ENCODE measurements at places on chromosomes 2 and 18.

GRCh38 chr2:219169930-219170654 is at the start of gene SLC23A3:
Gene SLC23A3 (minus strand): TSS chr2:219170029. CDS start chr2:219169984, 45 bp downstream.
- no peak for DNase-seq

DNA sequence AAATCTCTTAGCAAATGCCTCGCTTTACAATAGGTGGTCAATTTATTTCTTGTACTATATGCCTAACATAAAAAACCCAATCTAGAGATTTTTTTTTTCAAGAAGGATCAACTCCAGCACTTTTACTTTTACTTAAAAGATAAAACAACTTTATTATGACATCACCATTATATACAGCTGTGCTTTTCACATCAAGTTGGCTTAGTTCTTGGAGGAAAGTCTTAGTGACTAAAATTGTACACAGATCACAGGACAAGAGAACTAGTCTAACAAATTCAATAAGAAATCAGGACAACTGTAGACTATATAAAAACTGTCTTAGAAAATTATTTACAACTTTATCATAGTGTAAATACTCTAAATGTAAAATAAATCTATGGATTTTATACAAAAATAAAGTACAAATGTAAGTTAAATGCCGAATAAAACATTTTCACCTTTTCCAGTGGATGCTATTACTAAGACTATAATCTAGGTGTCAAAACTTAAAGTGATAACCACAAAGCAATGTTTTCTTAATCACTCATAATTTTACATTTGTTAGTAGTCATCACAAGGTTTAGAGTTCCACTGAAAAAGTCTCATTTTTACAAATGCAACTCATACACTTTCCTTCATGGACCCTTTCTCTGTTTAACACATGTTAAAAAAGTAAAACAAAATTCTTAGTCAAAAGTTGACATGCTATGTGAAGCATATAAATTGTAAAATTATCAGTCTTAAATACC is 5.4 kb upstream of the CD302 start:
- no peak for DNase-seq

- no peak for DNase-seq
Measured at GRCh38 chr18:48060346-48060745, 129.9 kb upstream of the SMAD2 start.

GRCh38 chr2:60104514-60105505 is 448.6 kb downstream of the BCL11A start:
- no peak for DNase-seq

- DNase-seq: no peak
Measured at GRCh38 chr2:230873661-230874401, 9.1 kb downstream of the ITM2C start.

DNA sequence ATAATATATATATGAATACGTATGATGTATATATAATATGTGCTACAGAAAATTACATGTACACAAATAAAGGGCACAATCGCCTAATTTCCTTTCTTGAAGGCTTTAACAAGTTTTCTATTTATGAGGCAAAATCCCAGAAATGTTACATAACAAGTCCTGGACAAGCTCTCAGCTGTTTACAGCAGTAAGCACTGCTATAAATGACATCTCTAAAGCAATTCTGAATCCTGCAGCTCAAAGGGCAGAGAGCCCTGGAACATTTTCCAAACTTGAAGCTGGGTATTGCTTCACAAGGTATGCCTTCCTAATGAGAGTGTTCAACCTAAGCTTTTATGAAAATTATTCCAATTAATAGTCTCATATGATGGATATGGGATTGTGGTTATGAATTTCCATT is 222.3 kb upstream of the GCFC2 start:
- DNase-seq: no peak

DNA sequence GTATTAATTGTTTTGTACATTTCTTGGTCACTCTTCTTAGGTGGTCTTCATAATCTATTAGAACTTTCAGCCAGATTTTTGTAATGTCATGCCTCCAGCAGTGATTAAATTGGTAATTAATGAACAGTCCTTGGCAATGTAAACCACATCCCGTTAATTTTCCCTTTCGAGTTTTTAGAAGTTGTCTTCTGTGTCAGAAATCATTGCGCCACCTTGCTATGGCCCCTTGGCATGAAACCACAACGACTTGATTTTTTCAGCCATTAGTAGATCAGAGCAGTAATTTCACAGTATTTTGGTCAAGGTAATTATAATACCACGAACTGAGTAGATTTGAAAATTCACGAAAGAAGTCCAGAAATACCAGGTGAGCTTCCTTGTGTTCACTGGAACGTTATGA is 86.0 kb upstream of the OTX1 start:
- DNase-seq: no peak

GRCh38 chr18:6222271-6222670 is 192.4 kb downstream of the L3MBTL4 start:
- no peak for DNase-seq

- DNase-seq: no peak
Measured at GRCh38 chr18:7600528-7601245, 33.6 kb downstream of the PTPRM start.

GRCh38 chr2:218885981-218886947 is 5.6 kb downstream of the WNT10A start:
- no peak for DNase-seq

GRCh38 chr2:186590759-186591505 is 1.1 kb downstream of the ITGAV start:
- DNase-seq: no peak

- no peak for DNase-seq
Measured at GRCh38 chr2:185384822-185385560, 353.6 kb upstream of the FSIP2 start.

DNA sequence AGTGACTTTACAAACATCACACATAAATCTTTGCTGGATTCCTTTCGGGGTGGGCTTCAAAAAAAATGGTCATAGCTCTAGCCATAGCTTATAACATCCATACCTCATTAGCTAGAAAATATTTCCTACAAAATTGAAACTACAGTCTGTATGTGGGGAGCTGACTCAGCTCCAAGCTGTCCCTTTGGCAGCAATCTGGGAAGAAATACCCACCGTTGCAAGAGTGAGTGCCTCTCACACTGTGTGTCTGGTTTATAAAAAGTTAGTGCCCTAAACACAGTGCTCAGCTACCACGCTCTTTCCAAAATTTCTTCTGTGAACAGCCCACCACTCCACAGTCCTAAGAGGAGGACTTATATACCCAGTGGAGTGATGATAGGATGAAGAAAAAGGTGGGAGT is 170.1 kb downstream of the RBM43 start:
- DNase-seq: no peak

GRCh38 chr2:26721115-26722032 is 28.9 kb downstream of the KCNK3 start:
- no peak for DNase-seq

- DNase-seq: no peak
Measured at GRCh38 chr2:113879457-113879856, 10.4 kb upstream of the ACTR3 start.

DNA sequence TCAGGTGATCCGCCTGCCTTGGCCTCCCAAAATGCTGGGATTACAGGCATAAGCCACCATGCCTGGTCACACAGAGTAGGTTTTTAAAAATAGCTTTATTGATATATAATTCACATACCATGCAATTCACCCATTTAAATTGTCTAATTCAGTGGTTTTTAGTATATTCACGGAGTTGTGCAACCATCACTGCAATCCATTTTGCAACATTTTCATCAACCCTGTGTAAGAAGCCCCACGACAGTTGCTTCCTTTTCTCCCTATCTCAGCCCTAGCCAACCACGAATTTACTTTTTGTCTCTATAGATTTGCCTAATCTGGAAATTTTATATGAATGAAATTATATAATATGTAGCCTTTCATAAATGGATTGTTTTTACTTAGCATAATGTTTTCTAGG is 266.4 kb downstream of the NAPG start:
- no peak for DNase-seq

- no peak for DNase-seq
Measured at GRCh38 chr2:238820916-238821315, 27.0 kb upstream of the TWIST2 start.

- DNase-seq: no peak
Measured at GRCh38 chr2:240686460-240686859, 3.8 kb upstream of the AQP12B start.

- peak; percentile 47 for DNase-seq
Measured at GRCh38 chr18:13823707-13824395, at the start of gene MC5R. Gene MC5R (plus strand): TSS chr18:13824149. CDS start chr18:13825766, 1,617 bp downstream.

DNA sequence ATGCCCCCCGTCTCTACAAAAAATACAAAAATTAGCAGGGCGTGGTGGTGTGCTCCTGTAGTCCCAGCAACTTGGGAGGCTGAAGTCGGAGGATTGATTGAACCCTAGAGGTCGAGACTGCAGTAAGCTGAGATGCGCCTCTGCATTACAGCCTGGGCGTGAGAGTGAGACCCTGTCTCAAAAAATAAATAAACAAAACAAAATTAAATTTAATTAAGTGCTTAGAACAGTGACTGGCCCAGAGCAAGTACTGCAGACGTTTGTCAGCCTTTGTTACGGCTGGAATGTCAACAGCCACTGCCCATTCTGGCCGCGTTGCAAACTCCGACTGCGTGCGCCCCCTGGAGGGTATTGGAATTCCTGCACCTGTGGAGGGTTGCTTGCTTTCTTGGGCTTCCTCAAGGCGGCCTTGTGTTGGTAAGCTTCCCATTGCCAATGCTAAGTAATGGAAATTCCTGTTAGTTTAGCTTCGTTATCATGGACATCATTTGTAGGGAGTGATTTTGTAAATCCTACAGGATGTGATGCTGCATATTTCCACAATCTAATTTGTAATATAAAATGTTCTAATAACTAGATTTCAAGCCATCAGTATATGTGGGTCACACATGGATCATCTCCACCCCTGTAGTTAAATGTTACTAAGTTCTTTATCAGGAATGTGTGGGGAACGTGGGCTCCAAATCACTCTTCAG is 15.9 kb upstream of the ATP6V1B1 start:
- DNase-seq: peak; percentile 50

GRCh38 chr2:240162939-240163714 is 22.7 kb upstream of the OTOS start:
- DNase-seq: no peak

DNA sequence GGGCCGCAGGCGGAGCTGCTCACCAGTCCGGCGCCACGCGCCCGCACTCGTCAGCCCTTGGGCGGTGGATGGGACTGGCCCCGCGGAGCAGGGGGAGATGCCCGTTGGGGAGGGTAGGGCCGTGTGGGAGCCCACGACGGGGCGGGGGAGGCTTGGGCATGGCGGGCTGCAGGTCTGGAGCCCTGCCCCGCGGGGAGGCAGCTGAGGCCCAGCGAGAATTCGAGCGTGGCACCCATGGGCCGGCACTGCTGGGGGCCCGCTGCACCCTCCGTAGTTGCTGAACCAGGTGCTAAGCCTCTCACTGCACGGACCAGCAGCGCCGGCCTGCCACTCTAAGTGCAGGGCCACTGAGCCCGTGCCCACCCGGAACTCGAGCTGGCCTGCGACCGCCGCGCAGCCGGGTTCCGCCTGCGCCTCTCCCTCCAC is 182.4 kb upstream of the ERBB4 start:
- DNase-seq: no peak

DNA sequence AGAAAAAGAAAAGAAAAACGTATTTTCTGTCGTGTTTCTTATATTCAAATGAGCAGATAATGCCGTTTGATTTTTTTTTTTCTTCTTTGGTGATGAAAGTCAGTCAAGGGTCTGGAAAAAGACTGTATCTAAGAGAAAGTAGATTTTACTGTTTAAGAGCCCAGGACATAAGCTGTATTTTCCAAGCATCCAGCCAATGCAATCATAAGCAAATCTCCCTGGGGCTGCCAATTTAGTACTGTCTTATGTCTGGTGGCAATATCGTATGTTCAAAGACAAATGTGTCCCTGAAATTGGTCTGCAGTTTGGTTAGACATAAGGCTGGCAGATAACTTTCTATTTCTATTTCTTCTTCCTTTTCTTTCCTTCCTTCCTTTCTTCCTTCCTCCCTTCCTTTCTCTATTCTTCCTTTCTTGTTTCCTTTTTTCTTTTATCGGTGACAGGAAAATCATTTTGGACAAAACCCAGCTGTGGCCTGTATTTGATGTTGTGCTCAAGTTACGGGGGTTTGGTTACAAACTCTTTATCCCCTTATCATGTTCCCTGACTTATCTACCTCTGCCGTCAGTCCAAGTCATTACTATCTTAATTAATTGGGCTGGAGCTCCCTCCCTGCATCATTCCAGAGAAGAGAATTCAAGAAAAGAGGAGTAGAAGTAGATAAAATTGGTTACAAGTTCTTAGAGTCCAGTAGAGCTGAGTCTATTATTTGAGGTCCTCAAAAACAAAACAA is 683.4 kb upstream of the FSHR start:
- no peak for DNase-seq

Data from stimulated activated CD8-positive, alpha-beta memory T cell treated with anti-CD3 and anti-CD28 coated beads, Interleukin-4, amount 100 ng/mL, for 1 hour (primary cell).